Suppressor macrophage treated with lipopolysaccharide for 1 hour (primary cell): ENCODE measurements at places on chromosomes 5 and 9.

DNA sequence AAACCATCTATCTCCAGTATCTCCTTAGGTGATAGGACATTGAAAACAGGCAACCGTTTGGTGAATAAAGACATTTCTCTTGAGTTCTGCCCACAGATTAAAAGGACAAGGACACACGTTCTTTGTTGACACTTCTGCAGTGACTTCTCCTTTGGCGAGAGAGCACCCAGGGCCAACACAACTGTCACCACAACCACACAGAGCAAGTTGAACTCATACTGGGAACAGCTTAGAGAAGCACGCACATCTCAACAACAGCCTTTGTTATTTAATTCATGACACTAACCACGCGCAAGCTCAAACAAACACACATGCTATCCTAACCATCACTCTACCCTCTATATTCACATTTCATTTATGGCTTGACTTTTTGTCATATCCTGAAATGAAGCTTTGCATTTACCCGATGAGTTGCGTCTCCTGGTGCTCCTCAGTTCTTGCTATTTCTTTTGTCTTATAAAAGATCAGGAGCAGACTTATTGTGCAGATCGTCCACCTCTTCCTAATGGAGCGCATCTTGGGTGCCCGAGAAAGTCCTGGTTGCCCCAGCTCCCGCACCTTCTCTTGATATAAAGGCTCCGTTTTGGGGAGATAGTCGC, 543 bp downstream of the ST8SIA4 start:
- DNase-seq, result peak; percentile 64

- no peak for DNase-seq
These were observed 348.4 kb upstream of the FTMT start for GRCh38 chr5:121503111-121503840.

DNA sequence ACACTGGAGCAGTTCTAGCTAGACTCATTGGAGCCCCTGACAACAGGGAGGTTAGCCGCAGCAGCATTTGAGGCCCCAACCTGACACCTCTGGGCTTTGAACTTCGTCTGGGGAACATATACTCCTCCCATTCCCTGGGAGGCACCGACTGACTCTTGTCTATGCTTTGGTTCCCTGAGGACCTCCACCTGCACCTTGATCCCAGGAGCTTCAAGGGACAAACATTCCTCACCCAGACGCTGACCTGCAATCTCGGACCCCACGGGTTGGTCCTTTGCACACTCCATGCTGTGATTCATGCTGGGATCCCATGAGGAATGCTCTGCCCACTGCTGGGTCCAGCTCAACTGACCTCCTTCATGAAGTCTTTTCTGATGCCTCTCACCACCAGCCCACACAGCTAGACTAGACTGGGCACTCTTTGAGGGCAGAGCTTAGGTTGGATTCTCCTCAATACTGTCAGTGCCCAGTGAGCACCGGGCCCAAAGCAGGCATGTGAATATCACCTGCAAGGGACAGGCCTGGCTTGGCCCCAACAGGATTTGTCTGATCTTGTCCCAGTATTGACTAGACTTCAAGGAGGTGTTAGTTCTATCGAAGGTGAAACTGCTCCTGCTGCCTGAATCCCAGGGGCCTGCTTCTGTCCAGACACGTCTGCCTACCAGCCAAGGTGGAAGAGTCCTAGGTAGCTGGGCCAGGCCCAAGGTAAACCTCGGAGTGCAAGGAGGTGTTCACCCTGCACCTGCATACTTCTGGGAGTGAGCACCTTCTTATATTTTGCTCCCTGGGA, 51.8 kb upstream of the ZBTB43 start:
- DNase-seq, result no peak

DNA sequence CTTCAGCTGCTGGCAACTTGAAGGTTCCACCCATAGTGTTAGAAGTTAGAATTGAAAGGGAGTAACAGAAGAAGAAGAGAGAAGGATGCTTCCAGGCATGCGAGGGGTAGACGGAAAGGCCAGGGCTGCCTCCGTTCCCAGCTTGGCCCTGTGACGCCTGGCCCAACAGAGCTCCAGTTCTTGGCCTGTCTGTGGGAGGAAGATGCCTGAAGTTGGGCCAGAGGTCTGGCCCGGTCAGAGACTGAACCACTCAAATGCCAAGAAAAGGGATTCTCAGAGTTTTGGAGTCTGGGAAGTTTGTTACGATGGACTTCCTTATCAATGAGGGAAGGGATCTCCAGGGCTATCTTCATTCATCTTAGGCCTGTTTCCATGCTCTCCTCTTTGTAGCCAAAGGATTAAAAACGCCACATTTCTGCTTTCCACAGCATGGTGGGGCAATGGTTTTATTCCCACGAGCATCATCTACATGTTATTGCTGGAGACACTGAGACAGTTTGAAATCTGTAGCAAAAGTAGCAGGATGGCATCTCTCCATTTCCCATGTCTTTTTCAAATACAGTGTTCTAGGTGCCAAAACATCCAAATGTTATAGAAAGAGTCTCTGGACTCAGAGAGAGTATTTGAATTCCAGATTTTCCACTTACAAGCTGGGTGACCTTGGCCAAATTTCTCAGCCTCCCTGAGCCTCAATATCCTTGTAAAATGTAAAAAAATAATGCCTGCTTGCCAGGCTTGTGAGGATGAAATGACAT, 65.4 kb upstream of the ANKRD55 start:
- no peak for DNase-seq

- DNase-seq, result no peak
These were observed 327.1 kb downstream of the MTRR start for GRCh38 chr5:8196061-8196460.

- DNase-seq, result no peak
These were observed 92.8 kb downstream of the GABRG2 start for GRCh38 chr5:162160401-162160800.
